Stimulated activated CD8-positive, alpha-beta memory T cell treated with anti-CD3 and anti-CD28 coated beads, Interleukin-15, amount 100 ng/mL, for 4 hours (primary cell): ENCODE measurements at places on chromosomes 5 and 9.

DNA sequence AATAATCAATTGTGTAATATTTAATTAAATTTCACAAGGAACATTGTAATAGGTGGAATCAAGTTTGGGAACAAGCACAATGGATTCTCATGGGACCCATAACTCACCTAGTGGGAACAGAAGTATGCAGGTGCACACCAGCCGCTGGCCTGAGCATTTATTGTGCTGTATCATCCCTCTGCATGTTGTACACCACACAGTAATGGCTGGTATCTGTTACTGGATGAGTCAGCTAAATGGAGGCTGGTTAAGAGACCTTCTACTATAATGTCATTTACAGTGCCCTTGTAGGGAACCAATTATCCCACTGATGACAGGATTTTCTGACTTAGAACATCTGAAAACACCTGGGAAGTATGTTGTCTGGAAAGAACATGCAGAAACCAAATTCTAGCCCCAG, 3.2 kb upstream of the MAP3K1 start:
- no peak for DNase-seq

GRCh38 chr5:157816682-157817386, 42.1 kb downstream of the CLINT1 start:
- no peak for DNase-seq

DNA sequence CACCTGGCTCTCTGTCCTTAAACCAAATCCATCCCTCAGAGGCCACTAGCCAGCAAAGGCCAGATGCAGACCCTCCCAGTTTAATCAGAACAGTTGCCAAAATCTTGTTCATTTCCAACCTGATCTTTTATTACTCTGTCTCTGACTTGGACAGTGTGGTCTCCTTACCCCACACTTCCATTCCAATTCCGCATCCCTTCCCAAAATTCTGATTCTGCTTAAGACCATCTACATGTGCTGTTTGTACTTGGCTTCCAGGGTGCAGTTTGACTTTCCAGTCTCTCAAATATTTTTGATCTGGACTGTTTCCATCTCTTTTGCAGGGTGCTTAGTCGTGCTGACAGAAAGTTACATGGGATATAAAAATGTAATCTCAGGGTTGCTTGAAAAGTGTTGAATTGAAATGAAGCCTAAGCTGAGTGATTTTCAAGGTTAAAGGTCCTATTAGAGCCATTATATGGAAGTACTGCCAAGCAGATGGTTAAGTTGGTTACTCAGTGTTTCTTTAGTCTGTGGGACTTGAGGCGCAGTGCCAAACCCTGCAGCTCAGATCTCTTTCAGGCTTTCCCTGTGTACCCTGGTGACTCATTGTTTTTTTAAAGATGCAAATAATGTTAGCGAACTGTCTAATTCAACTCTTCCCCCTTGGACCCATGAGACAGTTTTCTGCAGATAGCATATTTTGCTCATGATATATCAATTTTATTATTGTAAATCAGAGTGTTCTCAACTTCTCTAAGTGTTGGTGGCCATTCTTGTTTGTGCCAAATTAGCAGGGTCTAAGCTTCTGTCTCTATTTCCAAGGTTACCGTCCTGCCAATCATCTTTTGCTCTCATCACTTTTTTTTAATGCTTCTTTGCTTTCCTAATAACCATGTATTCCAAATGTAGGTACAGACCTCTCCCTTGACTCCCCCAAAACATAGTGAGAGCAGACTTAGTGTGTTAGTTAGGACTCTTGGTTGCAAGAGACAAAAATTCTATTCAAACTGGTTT, 18.2 kb upstream of the DCP2 start:
- no peak for DNase-seq

GRCh38 chr5:144864118-144864517, 693.4 kb downstream of the KCTD16 start:
- DNase-seq: no peak

DNA sequence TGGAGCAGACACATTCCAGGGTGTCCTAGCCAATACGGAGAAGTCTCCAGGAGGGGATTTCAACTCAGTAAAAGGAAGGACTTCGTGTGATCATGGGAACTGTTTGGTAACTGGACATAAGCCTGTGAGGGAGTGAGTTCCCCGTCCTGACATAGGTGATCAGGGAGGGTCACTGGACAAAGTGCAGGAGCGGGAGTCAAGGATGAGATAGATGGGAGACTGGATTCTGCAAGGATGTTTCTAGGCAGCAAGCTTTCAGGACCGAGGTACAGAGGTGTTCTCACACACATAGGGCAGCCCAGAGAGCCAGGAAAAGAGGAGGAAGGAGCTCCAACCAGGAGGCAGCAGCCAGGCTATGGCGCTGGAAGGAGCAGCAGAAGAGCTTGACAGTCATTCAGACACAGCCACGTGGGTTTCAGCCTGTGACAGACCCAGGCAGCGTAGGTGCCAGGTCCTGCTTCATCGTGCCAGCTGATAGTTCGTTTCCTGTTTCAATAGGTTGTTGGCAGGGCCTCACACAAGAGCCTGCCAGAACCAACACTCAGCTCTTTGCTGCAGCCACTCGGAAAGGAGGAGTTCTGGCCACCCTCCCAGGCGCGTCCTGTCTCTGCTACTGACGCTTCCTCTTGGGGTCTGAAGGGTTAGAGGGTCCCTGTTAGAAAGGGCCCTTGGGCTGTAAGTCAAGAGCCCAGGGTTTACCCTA, 84.1 kb downstream of the AMBP start:
- no peak for DNase-seq

- DNase-seq: no peak
Observed at GRCh38 chr5:168525856-168526255, 3.2 kb upstream of the FBLL1 start.

DNA sequence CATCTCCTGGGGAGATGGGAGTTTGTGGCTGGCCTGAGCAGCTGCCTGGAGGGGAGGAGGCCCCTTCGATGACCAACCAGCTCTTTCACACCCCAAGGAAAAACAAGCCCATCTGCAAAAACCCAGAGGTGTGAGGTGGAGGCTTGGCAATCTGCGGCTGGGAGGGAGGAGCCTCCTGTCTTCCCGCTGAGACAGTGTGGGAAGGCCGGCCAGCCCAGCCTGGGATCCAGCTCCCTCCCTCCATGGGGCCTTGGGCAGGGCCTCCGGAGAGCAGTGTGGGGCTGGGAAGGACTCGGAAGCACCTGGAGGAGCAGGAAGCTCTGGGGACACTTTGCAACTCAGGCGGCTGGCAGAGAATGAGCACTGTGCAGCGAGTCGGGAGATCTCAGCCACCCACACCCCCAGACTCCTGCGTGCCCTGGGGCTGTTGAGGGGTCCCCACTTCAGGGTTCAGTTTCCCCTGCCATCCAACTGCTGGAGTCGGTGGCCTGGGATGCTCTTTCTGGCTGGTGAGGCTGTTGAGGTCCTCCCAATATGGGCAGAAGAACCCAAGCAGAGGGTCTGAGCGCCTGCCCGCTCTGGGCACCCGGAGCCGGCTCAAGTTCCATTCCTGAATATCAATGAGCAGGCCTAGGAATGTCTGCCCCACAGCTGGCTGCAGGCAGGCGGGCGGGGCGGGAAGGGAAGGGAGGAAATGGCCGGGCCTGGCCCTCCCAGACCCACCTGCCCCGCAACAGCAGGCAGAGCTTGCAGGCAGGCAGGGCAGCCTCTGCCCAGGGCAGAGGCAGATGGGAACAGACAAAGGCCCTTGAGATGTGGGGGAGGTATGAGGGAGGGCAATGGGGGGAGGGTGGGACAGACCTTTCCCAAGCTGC, 101.1 kb downstream of the FGF18 start:
- DNase-seq: no peak

DNA sequence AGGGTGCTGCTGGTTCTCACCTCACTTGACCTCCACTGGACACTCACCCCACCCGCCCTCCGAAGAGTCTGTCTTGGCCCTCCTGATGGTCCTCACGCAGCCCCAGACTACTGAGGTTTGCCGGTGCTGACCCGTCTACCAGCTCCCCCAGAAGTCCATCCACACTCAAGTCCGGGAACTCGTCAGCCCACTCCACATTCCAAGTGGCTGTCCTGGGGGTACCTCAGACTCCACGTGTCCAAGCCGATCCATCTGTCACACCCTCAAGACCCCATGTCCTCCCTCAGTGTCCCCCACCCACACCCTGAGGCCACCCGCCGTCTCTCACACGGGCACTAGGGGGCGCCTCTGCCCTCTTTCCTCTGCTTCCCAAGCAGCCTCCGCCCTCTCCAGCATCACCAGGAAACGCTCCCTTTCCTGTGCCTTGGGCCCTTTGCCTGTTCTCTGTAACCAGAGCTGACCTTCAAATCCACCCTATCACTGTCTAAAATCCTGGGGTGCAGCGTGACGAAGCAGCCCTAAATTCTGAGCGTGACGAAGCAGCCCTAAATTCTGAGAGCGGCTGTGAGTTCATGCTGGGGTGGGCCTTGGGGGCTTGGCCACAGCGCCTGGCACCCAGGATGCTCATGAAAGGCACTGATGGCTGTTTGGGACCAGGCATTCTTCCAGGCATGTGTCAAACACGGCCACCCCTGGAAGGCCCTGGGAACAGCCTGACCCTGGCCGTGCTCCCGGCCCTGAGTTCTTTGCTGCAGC, 95.7 kb downstream of the KCNT1 start:
- DNase-seq: no peak
